ENCODE measurements at places on chromosomes 12 and 14. TPM values are rescaled to one million over a fixed set of nuclear protein-coding genes. Genes with fewer than 3 reads are reported as not detected.

REC8 gene
- 23.6 TPM for total RNA-seq

AKT1 gene
- total RNA-seq = 186 TPM

CD69 gene
- total RNA-seq = 25.2 TPM

MYO1H gene
- total RNA-seq = 0.46 TPM

FGD6 gene
- total RNA-seq = 14.7 TPM

ANKS1B gene
- 7.9 TPM for total RNA-seq

LRIG3 gene
- total RNA-seq = 36.6 TPM

SYNDIG1L gene
- total RNA-seq = 2.0 TPM

CLEC4C gene
- total RNA-seq = not detected

SPIC gene
- not detected for total RNA-seq

SSTR1 gene
- total RNA-seq = 3.2 TPM

CLEC6A gene
- total RNA-seq = not detected

MMP17 gene
- total RNA-seq = 6.8 TPM

DPPA3 gene
- not detected for total RNA-seq

SCNN1A gene
- 344 TPM for total RNA-seq

HPD gene
- total RNA-seq = 1.7 TPM

RNASE2 gene
- 4.9 TPM for total RNA-seq

GLIPR1L2 gene
- total RNA-seq = 3.9 TPM

EXOC3L4 gene
- 3.1 TPM for total RNA-seq

APOF gene
- total RNA-seq = not detected

MYF6 gene
- not detected for total RNA-seq

KRT75 gene
- not detected for total RNA-seq

HNRNPA1 gene
- total RNA-seq = 443 TPM

JAG2 gene
- total RNA-seq = 40.4 TPM

PIANP gene
- not detected for total RNA-seq

MUCL1 gene
- not detected for total RNA-seq

DACT1 gene
- 4.2 TPM for total RNA-seq

Measured in upper lobe of left lung (tissue), 6 donors.